Mammary microvascular endothelial cell (primary cell): ENCODE measurements at places on chromosomes 5 and 9. TPM values are rescaled to one million over a fixed set of nuclear protein-coding genes. Genes with fewer than 3 reads are reported as not detected.

KIF24 gene
- 2.8 and 3.1 TPM in 2 replicates for total RNA-seq

AOPEP gene
- 27.8 and 31.6 TPM in 2 replicates for total RNA-seq

MOB3B gene
- 0.30 and 0.40 TPM in 2 replicates for total RNA-seq

CRHBP gene
- total RNA-seq = not detected in 2 replicates

SLC12A7 gene
- total RNA-seq = 19.8 and 27.1 TPM in 2 replicates

CLINT1 gene
- 57.7 TPM in 2 replicates for total RNA-seq

LIX1 gene
- total RNA-seq = not detected in 2 replicates

LCN15 gene
- total RNA-seq = 1.6 TPM in 1 of 2 replicates, not detected in the other

OLFML2A gene
- 0.54 and 1.5 TPM in 2 replicates for total RNA-seq

CCNG1 gene
- 224 and 247 TPM in 2 replicates for total RNA-seq

GPR150 gene
- 1.5 and 1.9 TPM in 2 replicates for total RNA-seq

TMEM215 gene
- not detected in 2 replicates for total RNA-seq

TIMD4 gene
- not detected in 2 replicates for total RNA-seq

LECT2 gene
- total RNA-seq = not detected in 2 replicates

C5orf46 gene
- total RNA-seq = not detected in 2 replicates

SLCO6A1 gene
- total RNA-seq = not detected in 2 replicates

RASGRF2 gene
- 38.2 and 43.9 TPM in 2 replicates for total RNA-seq
